CD4-positive, alpha-beta T cell treated with Interleukin-6 for 4 hours (primary cell): ENCODE measurements at places on chromosomes 7 and 10.

DNA sequence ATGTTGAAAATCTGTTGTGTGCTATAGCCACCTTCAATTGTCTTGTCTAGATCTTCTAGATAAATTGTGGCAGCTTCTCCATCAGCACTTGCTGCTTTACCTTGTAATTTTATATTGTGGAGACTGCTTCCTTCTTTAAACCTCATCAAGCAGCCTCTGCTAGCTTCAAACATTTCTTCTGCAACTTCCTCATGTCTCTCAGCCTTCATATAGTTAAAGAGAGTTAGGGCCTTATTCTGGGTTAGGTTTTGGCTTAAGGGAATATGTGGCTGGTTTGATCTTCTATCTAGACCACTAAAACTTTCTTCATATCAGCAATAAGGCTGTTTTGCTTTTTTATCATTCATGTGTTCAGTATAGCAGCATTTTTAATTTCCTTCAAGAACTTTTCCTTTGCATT, 128.2 kb downstream of the ADAM22 start:
- DNase-seq = no peak

DNA sequence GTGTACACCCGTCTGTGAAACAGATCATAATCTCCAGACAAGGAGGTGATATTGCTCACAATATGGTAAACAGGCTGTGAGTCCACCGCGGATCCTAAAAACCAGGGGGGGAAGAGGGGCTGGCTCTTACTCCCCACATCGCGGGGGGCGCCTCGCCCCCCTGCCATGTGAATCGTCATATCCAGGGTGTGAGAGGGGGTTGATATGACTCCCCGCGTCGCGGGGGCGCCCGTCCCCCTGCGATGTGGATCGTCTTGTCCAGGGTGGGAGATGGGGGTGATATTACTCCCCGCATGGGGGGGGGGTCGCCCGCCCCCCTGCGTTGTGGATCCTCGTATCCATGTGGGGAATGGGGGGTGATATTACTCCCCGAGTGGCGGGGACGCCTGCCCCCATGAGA, 30.9 kb downstream of the OCM2 start:
- no peak for DNase-seq

DNA sequence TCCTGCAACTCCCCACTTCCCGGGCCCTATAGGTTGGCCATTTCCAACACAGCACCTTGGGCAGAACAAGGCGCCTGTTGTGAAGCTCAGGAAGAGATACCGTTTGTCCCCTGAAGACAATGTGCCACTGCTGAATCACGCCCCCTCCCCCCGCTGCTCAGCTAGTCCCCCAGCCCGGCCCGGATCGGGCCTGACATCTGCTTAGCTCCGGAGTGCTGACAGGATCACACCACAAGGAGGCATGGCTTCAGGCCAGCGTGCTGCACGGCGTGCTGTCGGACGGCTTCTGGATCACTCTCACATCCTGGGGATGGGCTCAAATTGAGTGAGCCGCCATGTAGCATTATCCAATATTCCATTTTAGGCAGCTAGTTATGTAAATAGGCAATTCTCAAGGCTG, 62.1 kb upstream of the EFCAB10 start:
- no peak for DNase-seq

- no peak for DNase-seq
These were observed 8.8 kb downstream of the DPYSL4 start for GRCh38 chr10:132195366-132196075.

DNA sequence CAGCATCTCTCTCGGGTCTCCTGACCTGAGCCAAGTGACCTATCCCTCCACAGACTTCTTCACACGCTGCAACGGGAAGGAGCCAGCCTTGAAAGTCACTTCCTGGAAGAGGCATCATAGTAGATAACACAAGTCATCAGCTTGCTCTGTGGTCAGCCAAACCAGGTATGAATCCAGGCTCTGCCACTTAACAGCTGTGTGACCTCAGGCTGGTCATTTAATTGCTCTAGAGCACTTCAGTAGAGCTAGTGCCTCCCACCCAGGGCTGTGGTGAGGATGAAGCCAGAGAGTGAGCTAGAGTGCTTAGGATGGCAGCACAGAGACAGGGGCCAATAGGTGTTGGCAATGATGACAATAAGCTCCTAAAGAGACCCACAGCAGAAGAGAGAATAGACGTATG, 247.7 kb upstream of the ZMIZ1 start:
- DNase-seq = no peak

DNA sequence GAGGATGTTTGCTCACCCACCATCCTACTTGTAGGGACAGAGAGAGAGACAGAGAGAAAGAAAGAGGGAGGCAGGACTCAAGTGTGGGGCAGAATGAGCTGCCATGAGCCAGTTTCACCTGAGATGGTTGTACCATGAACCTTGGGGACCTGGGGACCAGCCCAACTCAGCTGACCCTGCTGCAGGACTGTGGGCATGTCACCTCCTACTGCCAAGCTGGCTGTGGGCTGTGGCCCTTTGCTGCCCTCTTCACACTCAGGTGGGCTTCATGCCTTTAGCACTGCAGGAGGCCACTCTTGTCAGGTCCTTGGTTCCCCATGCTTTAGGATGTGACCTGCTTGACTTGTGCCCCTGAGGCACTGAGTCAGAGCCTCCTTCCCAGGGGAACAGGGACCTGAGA, 108.2 kb upstream of the PCBD1 start:
- no peak for DNase-seq

- DNase-seq = no peak
These were observed 267.9 kb upstream of the SP8 start for GRCh38 chr7:21054427-21055112.

DNA sequence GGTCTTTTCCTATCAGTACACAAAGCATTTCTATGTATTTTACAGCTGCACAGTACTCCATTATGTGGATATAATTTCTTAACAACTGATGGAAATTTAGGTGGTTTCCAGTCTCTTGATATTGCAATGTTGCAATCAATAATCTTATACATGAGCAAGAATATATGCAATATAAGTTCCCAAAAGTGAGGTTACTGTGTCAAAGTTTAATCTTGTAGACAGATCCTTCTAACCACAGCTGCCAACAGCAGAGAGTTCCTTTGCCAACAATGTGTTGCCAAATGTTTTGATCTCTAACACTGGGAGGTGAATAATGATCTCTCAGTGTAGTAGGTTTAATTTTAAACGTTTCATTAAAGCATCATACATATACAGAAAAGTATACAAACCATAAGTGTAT, 54.5 kb downstream of the CUL2 start:
- DNase-seq = no peak

DNA sequence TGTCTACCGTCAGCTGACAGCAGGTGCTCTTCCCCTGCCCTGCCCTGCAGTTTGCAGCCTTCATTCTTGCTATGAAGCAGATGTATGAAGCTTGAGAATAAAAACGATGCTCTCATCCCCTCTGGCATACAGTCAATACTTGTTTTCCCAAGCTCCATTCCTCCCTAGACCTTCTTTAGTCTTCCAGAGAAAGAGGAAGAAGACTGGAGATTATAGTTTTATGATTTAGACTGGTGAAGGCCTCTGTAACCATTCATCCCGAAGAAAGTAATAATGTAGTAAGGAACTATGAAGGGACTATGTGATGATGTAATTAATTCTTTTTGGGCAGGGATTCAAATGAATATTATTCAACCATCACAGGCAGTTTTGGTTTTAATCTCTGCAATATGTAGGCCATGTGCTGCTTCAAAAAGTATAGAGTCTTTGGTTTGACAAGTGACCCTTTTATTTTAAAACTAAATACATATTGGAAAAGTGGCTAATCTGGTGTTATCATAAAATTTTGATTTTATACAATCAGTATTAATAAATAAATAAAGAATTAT, 242.4 kb upstream of the KIAA1217 start:
- DNase-seq = no peak

DNA sequence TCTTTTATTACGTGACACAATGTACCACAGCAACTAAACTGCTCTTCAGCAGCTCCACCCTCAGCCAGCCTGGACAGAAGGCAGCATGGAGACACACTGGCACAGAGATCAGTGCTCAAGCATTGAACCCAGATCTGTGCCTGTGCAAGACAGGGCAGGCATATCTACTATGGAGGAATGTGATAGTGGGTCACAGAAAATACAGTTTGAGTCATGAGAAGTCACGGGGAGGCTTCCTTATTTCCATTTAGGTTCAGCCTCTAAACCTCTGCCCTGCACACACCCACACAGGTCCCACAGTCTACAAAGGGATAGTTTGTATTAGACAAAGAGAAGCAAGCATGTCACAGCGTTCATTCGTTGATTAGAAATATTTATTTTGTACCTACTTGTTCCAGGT, 187.4 kb upstream of the AGR3 start:
- DNase-seq = no peak

GRCh38 chr7:75818472-75818871, 4.9 kb upstream of the CCL24 start:
- no peak for DNase-seq

DNA sequence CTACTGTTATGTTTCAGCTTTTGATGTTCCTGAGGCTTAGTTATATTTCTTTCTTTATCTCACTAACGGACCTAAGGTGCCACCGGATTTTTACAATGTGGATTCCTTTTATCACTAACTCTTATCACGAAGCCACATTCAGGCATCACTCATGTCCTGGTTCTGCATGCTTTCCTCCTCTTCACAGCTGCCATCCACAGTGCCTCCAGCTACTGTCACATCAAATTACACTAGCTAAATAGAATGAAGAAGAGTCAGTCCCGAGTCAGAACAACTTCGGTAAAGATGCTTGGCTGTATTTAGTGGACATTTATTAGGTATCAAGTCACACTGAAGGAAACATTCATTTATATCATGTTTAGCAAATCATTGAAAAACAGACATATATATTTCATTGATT, 153.2 kb downstream of the NEBL start:
- no peak for DNase-seq

GRCh38 chr7:147013825-147014224, 897.2 kb downstream of the CNTNAP2 start:
- DNase-seq = no peak

- DNase-seq = no peak
These were observed 13.7 kb downstream of the KIN start for GRCh38 chr10:7773845-7774801.

DNA sequence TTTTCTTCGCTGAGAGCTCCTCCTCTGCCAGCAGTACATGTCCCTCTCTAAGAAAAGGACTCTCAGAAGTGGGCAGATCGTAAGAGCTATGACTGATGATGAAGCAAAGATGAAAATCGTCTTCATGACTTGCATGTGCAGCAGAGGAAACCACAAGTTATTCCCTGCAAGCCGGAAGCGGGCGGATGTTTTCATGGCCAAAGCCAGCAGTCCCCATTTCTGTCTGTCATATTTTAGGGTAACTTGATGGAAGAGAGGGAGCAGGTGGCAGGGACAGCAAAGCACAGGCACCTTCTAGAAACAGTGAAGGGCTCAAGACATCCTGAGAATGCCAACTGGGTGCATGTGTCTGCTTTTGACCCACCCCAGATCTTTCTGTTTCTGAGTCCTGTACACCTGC, 19.9 kb downstream of the KLF6 start:
- peak; percentile 69 for DNase-seq

- DNase-seq = no peak
These were observed 111.2 kb downstream of the ZMYND11 start for GRCh38 chr10:246431-246830.

DNA sequence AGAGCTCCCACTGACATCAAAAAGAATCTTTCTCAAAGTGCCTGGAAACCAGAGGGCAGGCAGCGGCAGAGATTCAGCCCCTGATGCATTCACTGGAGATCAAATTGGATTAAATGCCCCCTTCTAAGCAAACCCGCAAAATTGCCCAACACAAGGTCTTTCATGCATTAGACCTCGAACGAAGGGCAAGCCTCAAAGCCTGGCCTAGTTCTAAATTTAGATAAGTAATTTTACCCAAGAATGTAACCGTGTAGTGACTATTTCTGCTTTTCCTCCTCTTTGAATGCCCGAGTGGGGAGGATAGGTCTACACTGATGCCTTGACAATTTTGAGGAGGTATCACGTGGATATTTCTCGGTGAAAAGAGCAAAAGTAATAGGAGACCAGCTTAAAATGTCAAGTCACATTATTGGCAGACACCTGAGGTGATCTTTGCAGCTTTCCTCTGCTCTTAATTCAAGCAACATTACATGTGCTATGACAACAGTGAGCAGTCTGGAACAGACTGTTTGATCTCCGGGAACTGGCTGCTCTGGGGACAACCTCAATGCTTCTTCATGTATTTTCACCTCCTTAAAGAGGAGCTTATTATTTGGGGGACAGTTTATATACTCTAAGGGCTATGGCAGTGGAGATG, 1263.5 kb upstream of the AUTS2 start:
- DNase-seq = no peak

DNA sequence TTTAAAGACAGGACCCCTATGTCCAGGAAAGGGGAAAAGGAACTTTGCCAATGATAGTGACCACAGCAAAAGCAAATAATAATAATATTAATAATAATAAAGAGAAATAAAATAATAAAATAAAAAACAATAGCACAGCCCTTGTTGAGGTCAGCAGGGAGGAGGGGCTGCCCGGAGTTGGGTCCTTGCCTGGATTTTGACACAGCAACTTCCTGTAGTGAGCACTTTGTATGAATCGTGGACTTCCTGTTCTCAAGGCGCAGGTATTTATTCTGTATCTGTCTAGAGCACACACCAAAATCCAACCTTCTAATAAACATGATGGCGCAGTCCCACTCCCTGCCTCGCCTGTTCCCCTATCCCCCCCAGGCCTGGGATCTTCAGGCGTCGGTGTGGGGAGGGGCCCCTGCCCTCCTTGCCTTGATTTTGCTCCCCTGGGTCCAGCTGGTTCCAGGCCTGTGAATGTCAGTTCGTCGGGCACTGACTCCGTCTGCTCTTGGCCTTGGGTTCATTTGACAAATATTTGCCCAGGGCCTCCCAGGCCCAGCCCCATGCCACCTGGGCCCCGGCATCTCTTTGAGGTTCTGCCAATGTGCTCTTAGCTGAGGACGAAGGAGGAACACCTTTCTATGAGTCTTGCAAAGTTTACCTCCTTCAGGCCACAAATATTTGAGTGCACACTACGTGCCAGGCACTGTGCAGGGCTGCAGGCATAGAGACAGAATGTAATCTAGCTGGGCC, 13.9 kb downstream of the TRIM8 start:
- DNase-seq = no peak

GRCh38 chr7:133491201-133491691, 238.4 kb downstream of the EXOC4 start:
- no peak for DNase-seq

- no peak for DNase-seq
These were observed 160.6 kb upstream of the ADO start for GRCh38 chr10:62643606-62644587.

DNA sequence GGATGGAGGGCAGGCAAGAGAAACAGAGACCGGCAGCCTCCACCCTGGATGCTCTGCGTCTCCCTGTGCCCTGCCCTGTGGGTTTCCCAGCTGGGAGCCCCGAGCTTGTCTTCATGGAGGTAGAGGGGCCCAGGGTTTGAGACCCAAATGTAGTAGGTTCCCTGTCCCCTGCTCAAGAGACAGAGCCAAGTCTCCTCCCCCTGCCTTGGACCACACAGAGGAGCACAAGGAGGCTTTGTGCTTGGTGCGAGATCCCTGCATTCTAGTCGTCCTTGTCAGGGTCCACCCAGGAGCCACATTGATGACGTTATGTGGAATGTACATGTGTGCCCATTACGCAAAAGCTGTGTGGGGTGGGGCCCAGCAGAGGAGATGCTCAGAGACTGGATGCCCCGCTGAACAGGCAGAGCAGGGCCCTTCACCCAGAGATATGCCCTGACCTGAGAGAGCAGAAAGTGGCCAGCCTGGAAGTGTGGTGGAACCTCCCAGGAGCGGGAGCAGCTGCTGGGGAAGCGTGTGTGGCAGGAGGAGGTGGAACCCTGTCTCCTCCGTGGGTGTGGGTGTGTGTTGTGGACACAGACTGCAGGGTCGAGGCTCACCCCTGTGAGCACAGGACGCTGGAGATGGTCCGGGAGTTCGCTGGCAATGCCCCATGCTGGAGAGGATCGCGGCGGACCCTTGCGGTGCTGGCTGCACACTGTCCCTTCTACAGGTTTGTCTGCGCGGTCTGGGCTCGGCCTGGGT, 39.3 kb downstream of the VWA2 start:
- DNase-seq = no peak
